ENCODE measurements at places on chromosomes 12 and 14. TPM values are rescaled to one million over a fixed set of nuclear protein-coding genes. Genes with fewer than 3 reads are reported as not detected.

FOXM1 gene
- 3.0 TPM for total RNA-seq

CLEC4A gene
- 3.0 TPM for total RNA-seq

TRIM9 gene
- 28.9 TPM for total RNA-seq

TAS2R46 gene
- 7.5 TPM for total RNA-seq

- no peak for DNase-seq
- no peak overlapping the region for H3K4me3 ChIP-seq
- no peaks in the 10 kb centered on the region for H3K27me3 ChIP-seq
- peaks cover 66% of the 10 kb centered on the region for H3K36me3 ChIP-seq
- no peak overlapping the region for H3K27ac ChIP-seq
Measured at GRCh38 chr14:104596451-104596918, 8.1 kb downstream of the TMEM179 start.

DNA sequence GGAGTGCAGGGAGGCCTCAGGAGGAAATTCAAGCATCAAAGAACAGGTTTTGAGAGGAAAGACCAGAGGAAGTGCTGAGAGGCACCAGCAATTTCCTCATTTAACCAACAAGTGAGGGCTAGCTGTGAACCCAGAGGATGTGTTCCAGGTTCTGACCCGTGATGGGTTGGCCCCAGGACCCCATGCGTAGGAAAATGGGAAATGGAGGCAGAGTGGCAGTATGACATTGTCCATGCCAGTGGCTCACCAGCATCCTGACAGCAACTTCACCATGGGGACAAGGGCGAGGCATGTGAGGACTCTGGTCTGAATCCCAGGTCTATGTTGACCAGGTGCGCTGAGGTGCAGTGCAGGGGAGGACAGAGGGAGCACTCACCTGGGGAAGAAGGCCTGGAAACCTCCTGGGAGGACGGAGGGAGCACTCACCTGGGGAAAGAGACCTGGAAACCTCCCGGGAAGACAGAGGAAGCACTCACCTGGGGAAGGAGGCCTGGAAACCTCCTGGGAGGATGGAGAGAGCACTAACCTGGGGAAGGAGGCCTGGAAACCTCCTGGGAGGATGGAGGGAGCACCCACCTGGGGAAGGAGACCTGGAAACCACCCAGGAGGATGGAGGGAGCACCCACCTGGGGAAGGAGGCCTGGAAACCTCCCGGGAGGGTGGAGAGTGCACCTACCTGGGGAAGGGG, 6.7 kb upstream of the CACNA2D4 start:
- no peak overlapping the region for H3K4me3 ChIP-seq
- no peak overlapping the region for H3K27ac ChIP-seq
- H3K27me3 ChIP-seq, result peaks cover 2% of the 10 kb centered on the region
- H3K36me3 ChIP-seq, result no peaks in the 10 kb centered on the region
- H3K4me1 ChIP-seq, result peaks cover 17% of the 10 kb centered on the region
- DNase-seq, result no peak

- no peaks in the 10 kb centered on the region for H3K4me1 ChIP-seq
- DNase-seq, result no peak
- no peak overlapping the region for H3K27ac ChIP-seq
Measured at GRCh38 chr12:100127766-100128511, 14.7 kb downstream of the BLTP3B start.

- H3K4me3 ChIP-seq, result no peak overlapping the region
- no peaks in the 10 kb centered on the region for H3K27me3 ChIP-seq
- peaks cover 100% of the 10 kb centered on the region for H3K4me1 ChIP-seq
- peak overlapping the region; percentile 82 for H3K27ac ChIP-seq
- H3K36me3 ChIP-seq, result peaks cover 15% of the 10 kb centered on the region
Measured at GRCh38 chr14:93008381-93008780, 85.4 kb downstream of the CHGA start.

DNA sequence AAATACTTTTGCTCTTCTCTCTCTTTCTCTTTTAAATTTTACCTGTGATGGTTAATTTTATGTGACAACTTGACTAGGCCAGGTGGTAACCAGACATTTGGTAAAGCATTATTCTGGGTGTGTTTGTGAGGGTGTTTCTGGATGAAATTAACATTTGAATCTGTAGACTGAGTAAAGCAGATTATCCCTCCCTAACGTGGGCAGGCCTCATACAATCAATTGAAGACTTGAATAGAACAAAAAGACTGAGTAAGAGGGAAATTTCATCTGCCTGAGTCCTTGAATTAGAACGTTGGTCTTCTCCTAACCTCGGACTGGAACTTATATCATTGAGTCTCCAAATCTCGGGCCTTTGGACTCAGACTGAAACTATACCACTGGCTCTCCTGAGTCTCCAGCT, 182.1 kb downstream of the NELL2 start:
- H3K27me3 ChIP-seq, result no peaks in the 10 kb centered on the region
- H3K4me1 ChIP-seq, result no peaks in the 10 kb centered on the region
- no peak overlapping the region for H3K27ac ChIP-seq
- no peak overlapping the region for H3K4me3 ChIP-seq
- DNase-seq, result no peak
- H3K36me3 ChIP-seq, result no peaks in the 10 kb centered on the region

DNA sequence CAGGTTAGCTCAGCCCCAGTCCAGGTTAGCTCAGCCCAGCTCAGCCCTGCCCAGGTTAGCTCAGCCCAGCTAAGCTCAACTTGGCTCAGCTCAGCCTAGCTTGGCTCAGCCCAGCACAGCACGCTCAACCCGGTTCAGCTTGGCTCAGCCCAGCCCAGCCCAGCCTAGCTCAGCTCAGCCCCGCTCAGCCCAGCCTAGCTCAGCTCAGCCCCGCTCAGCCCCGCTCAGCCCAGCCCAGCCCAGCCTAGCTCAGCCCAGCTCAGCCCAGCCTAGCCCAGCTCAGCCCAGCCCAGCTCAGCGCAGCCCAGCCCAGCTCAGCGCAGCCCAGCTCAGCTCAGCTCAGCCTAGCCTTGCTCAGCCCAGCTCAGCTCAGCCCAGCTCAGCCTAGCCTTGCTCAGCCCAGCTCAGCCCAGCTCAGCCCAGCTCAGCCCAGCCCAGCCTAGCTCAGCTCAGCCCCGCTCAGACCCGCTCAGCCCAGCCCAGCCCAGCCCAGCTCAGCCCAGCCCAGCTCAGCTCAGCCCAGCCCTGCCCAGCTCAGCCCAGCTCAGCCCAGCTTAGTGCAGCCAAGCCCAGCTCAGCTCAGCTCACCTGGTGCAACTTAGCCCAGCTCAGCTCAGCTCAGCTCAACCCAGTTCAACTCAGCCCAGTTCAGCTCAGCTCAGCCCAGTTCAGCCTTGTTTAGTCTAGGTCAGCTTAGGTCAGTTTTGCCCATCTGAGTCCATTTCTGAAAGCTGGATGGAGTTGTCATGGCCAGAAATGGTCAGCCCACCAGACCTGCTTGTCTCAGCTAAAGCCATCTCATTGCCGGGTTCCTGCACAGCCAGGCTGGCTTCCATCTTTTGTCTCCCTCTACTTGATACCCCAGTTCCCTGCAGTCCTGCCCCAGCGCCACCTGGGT, 333.6 kb downstream of the TMEM121 start:
- no peaks in the 10 kb centered on the region for H3K27me3 ChIP-seq
- H3K4me1 ChIP-seq, result no peaks in the 10 kb centered on the region
- H3K27ac ChIP-seq, result no peak overlapping the region
- DNase-seq, result no peak
- H3K4me3 ChIP-seq, result no peak overlapping the region
- no peaks in the 10 kb centered on the region for H3K36me3 ChIP-seq
